ENCODE measurements at places on chromosomes 5 and 9.

DNA sequence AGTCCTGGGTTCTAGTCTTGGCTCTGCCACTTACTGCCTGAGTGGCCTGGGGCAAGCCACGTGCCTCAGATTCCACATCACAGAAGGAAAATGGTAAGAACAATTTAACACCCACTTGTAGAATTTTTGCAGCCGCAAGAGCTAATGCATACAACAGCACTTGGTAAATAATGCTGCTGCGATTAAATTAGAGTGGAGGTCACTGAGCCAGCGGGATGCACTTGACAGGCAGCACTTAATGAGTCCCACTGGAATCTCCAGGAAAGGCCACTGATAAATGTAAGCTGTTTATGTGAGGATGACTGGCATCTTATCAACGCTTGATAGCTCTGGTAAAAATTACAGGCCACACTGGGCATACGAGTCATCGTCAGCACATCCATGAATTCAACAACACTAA, 59.4 kb upstream of the UBTD2 start:
- no peak for DNase-seq

GRCh38 chr9:130633336-130634190, 30.8 kb upstream of the PRDM12 start:
- DNase-seq, result no peak

- no peak for DNase-seq
These were observed 29.7 kb upstream of the EFNA5 start for GRCh38 chr5:107700481-107700880.

DNA sequence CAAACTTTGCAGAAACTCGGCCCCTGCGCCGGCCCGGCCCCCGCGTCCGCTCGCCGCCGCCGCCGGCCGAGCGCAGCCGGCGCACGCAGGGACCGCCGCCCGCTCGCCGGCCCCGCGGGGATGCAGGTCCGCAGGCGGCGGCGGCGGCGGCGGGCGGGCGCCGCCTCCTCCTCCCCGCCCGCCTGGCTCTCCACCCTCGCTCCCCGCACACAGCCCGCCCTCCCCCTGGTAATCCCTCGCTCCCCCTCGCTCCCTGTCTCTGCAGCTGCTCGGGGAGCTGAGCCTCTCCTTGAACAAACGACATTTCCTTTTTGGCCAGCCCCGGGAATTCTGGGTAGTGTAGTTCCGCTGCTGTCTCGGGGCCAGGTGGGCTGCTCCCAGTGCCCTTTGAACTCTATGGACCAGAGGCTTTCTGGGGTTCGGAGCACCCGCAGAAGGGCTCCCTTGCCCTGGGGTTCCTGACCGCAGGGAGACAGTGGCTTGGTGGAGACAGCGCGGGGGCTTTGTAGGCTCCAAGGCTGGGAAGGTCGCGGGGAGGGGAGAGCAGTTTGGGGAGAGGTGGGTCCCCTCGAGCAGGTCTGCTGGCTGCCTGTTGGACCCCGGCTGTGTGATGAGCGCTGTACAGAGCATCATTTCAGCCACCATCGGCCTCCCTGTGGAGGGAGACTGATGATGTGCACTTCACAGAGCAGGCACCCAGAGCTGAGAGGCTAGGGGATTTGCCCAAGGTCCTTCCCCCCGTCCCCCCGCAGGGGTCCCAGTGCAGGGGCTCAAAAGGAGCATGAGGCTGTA, 1.8 kb upstream of the FAM78A start:
- DNase-seq, result peak; percentile 99

- no peak for DNase-seq
These were observed 100.9 kb downstream of the MRPL36 start for GRCh38 chr5:1698589-1699316.

DNA sequence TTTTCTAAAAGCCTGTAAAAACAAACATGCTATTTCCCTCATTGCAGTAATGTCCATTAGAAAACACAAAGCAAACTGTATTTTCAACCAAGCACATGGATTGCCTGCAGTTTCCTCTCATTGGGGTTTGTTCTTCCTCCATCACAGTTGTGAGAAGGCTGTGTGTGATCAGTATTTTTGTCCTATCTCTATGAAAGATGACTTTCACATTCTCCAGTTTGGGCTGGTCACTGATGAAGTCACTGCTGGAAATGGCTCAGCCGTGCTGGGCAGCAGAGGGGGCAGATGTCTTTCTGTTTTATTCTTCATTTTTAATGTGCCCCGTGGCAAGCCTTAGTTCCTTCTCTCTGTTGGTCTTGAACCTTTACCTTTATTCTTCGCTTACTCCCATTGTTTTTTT, 288.9 kb upstream of the MPDZ start:
- no peak for DNase-seq

- no peak for DNase-seq
These were observed 24.5 kb upstream of the PDZD2 start for GRCh38 chr5:31614151-31615020.

GRCh38 chr9:37295796-37296195, 126.7 kb upstream of the GRHPR start:
- no peak for DNase-seq

GRCh38 chr5:171438738-171439137, 19.3 kb downstream of the FGF18 start:
- no peak for DNase-seq

- no peak for DNase-seq
These were observed 128.7 kb downstream of the SLC12A2 start for GRCh38 chr5:128212191-128212806.

GRCh38 chr9:95455714-95456113, 61.1 kb downstream of the PTCH1 start:
- DNase-seq, result no peak

DNA sequence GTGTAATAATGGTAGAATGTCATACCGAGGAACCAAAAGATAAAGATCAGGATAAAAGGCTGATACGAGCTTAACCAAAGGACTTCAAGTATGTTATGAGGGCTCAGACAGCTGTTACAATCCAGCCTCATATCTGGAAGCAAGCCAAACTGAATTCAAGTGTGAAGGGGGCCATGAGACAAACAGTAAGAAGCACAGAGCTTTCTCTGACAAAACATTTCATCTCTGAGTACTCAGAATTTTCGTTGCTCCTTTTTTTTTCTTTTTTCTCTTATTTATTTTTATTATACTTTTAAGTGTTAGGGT, 52.9 kb upstream of the CD180 start:
- DNase-seq, result no peak

- DNase-seq, result no peak
These were observed 53.3 kb downstream of the SEMA6A start for GRCh38 chr5:116521173-116521872.

GRCh38 chr5:159545156-159545555, 214.9 kb upstream of the IL12B start:
- DNase-seq, result no peak

GRCh38 chr9:83296123-83296522, 233.2 kb upstream of the RASEF start:
- DNase-seq, result no peak

DNA sequence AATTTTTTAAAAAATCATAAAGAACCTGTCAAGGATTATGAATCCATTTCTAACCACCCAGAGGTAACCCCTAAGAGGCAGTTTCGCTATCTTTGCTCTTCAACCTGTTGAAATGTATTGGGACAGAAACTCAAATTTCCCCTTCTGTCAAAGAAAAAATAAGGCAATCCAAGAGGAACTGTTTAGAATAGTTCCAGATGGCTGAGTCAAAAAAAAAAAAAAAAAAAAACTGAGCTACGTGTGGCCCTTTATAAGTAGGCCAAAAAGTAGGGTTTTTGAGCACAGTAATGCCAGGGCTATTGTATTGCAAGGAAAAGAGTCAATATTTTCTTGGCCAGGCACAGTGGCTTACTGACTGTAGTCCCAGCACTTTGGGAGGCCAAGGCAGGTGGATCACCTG, 94.9 kb downstream of the RAD23B start:
- no peak for DNase-seq

DNA sequence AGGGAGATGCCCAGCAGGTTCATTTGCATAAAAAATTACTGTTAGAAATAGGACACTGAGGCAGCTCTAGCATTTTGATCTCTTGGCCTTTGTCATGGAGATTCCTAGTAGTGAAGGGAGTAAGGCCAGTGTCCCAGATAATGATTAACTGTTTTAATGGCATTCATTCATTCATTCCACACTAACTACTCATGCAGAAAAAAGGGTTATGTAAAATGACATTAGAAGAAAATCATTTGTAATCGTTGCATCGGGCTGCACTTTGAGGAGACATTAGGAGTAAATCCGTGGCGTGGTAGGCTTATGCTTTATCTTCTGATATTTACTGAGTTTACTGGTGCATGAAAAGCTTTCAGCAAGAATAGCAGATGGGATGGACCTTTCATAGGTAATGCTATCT, 82.6 kb upstream of the GRHPR start:
- no peak for DNase-seq

DNA sequence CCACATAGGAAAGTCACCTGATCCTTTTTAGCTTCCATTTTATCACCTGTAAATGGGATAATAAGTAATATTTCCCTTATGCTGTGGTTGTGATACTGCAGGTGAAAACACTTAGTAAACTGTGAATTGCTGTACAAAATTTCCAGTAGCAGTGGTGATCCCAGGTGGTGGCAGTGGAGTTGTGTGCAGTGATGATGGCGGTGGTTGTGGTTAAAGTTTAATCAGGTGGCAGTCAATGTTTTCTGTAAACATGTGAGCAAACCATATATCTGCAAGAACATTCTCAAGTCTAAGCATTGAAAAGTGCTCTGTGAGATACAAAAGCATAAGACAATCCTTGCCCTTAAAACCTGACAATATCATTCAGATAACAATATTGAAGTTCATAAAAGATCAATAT, 480.2 kb downstream of the RASEF start:
- DNase-seq, result no peak

DNA sequence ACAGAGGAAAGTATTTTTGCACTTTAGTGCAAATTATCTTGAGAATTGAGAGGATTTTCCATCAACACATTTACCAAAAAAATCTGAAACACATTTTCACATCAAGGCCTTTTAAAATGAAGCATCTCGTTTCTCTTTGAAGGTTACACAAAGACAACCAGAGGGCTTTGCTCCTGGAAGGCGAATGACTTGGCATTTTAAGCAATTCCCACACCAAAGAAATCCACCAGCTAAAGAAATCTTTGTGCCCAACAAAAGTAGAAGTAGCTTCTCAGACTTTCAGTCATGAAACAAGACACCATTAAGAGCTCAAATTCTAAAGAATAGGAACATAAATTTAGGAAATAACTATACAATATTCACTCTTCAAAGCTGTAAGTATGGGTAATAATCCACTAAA, 59.9 kb downstream of the HABP4 start:
- DNase-seq, result no peak

DNA sequence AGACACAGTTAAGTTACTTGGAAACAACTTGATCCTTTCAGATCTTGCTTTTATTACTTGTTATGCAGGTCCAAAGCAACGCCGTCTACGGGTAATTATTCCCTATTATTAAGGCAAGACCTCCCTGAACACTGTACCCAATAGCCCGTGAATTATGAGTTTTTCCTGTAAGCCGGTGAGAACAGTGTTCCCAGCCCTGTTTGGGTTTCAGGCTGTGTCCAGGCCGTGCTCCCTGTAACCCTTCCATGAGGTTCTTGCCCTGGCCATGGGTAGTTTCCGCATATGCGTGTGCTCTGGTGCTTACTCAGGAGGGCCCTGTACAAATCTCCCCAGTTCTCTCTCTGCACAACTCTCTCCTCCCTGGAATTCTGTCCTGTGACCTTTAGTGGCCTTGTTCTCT, 65.6 kb upstream of the CNOT6 start:
- DNase-seq, result no peak

DNA sequence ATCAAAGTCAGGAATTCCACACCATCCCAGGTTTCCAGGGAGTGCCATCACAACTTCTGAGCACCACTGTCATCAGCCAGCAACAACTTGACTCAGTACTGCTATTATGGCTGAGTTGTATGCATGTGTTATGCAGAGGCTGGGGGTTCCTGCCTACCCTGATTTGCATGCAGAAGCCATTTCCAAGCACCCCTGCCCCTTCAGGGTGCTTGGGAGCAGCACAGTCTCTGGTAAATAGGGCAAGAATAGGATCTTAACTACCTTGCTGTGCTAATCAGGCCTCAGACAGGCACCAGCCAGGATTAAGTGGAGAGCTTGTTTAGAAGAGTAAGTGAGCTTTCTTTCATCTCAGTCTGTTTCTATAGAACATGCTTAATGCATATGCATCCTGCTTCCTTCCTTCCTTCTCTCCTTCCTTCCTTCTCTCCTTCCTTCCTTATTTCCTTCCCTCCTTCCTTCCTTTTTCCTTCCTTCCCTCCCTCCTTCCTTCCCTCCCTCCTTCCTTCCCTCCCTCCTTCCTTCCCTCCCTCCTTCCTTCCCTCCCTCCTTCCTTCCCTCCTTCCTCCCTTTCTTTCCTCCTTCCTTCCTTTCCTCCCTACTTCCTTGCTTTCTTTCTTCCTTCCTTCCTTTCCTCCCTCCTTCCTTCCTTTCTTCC, 175.7 kb downstream of the FRMD3 start:
- DNase-seq, result no peak

DNA sequence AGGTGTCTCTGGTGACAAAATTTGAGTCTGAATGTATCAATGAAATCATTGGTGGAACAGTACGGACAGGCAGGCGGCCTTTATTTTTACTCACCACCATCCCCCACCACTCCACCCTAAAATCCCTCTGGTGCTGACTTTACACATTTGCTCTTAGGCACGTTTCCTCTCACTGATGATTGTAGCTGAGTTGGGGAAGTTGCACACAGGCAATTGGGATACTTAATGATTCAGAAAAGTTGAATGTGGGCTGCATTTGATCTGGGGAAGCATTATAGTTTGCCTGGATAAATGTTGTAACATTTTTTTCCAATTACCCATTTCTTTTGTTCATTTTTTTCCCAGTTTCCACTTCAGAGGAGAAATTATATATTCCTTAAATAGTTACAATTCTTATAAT, 658.4 kb downstream of the TLR4 start:
- no peak for DNase-seq

GRCh38 chr9:73743826-73744225, 592.2 kb downstream of the ANXA1 start:
- DNase-seq, result no peak

DNA sequence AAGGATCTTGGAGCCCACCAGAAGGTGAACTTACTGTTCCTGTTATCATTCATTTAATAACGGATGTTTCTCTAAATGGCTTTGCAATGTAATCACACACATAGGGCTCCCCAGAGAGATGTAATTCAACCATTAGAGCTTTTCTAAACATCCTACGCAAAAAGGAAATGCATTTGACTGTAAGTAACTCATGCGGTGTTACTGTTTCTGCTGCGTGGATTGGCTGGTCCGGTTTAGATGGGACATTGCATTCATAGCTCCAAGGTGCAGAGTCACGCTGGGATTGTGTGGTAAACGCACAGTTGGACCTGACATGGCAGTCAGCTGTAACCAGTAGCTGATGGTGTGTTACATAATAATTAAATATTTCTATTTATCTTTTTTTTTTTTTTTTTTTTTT, 185.5 kb upstream of the OTULINL start:
- DNase-seq, result no peak

GRCh38 chr5:113240032-113240431, 194.8 kb downstream of the TSSK1B start:
- DNase-seq, result no peak

- no peak for DNase-seq
These were observed 64.9 kb upstream of the OSMR start for GRCh38 chr5:38780945-38781344.

GRCh38 chr9:118215549-118215948, 511.3 kb downstream of the TLR4 start:
- DNase-seq, result no peak
